ENCODE measurements at places on chromosomes 6 and 20.

- no peak for DNase-seq
Observed at GRCh38 chr6:163294734-163295133, 119.8 kb upstream of the QKI start.

GRCh38 chr6:35602133-35602946 is 86.4 kb downstream of the FKBP5 start:
- DNase-seq: no peak

DNA sequence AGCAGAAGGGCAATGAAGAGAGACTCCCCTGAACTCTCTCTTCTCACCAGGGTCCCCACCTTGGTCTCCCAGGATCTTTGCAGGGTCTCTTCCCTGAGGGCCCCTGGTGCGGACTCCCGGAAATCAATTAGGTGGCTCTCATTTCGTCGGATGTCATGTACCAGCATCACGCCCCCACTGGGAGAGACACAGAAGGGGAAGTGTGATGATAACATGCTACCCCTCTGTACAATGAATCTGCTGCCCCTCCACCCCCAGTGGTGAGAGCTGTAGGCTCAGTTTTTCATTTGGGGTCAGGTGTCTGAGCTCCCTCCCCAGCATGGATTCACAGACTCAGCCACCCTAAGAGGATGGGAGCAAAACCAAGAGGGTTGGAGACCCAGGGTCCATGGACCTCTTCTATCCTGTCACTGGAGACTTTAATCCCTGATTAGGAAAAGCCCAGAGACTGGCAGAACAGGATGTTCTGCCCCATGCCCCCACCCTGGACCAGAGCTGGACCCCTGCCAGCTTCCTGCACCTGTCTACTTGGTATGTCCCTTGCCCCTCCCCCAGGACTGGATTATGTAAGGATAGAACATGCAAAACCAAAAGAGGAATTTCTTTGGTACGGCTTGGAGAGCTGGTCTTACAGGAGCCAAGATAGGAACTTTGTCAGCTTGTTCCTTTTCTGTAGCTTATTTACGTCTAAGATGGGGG is 11.1 kb downstream of the GGT7 start:
- no peak for DNase-seq

GRCh38 chr6:129233458-129234134 is 350.7 kb downstream of the LAMA2 start:
- DNase-seq: no peak

- no peak for DNase-seq
Observed at GRCh38 chr6:167858086-167858591, 31.4 kb downstream of the AFDN start.

GRCh38 chr6:56727097-56727850 is 84.6 kb upstream of the DST start:
- DNase-seq: no peak

GRCh38 chr20:62050166-62051120 is 15.2 kb downstream of the TAF4 start:
- DNase-seq: no peak
